ENCODE measurements at places on chromosomes 7 and 10.

GRCh38 chr10:2948127-2948854 lies 119.1 kb upstream of the PFKP start:
- DNase-seq = no peak

- no peak for DNase-seq
These were observed 54.6 kb downstream of the BPGM start for GRCh38 chr7:134701272-134701671.

DNA sequence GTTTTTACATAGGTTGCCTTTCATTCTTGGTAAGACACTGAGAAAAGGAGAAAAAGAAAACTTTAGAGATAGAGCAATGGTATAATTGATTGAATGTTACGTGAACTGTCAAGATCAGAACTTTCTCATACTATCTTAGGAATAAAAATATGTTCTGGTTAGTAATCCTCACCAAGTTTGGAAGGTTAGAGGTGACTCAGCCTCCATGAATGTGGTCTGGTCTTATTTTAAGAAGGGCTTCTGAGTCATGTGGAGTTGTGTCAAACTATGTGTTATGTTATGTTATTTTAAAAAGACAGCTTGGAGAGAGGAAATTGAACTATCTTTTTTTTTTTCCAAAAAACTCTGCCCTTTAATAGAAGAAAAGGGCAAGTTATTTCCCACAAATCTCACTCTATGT lies 458.6 kb upstream of the KLF6 start:
- no peak for DNase-seq

DNA sequence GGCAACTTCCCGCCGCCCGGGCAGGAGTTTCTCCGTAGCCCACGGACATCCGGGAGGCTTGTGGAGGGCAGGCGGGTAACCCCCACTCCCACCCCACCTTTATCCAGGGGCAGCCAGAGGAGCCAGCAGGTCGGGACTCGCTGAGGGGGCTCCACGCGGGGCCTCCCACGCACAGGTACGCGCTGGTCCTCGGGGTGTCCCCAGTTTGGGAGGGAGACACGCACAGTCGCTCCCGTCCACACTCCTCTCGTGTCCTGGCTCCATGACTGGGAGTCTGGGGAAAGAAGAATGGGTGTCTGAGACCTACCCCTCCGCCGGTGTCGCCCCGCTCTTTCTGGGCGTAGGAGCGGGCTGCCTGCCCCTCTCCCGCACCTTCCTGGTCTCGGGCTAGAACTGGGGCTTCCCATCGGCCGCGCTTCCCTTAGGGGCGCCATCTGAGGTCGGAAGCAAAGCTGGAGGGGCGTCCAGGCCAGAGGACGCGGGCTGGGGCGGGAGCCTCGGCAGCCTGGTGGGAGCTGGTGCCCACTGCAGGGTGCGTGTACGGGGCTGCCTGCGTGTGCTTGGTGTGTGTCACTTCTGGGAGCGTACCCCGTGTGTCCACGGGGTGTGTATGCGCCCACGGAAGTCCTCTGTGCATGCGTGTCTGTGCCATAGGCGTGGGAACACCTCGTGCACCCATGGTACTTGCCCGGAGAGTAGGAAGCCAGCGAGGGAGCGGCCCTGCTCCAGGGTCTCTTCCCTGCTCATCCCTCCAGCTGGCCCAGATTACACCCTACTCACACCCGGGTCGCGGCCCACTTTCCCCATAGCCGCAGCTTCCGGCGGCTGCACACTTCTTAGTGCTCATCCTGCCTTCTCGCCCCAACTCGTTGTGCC lies 73.0 kb upstream of the LEP start:
- DNase-seq = no peak

- DNase-seq = peak; percentile 4
These were observed 12.5 kb upstream of the EBLN1 start for GRCh38 chr10:22230158-22230833.

DNA sequence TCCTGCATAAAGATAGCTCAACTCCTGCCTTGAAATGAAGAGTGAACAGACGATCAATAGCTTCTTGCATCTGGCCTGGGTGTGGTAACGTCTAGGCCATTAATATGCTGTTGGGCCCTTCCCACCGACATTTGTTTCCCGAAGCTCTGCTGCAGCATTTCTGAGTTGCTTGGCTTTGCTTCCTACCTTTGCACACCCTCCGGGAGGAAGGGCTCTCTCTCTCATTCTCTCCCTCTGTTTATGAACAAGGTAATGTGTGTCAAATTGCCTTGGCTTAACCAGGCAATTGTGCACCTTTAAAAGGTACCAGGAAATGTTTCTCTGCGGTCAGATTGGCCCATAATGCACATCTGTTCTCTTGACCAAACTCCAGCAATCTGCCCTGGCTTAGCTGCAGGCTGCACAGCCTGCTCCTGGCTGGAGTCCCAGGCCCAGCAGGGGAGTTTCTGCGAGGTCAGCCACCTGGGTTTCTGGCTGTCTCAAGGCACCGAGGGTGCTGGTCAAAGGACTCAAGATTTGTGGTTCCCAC lies 223.7 kb downstream of the SNX10 start:
- DNase-seq = no peak

- DNase-seq = no peak
These were observed 143.3 kb downstream of the SNX10 start for GRCh38 chr7:26434974-26435373.

GRCh38 chr10:116769368-116769767 lies 27.0 kb upstream of the HSPA12A start:
- DNase-seq = no peak

GRCh38 chr10:123721441-123722049 lies 55.4 kb downstream of the GPR26 start:
- DNase-seq = no peak

DNA sequence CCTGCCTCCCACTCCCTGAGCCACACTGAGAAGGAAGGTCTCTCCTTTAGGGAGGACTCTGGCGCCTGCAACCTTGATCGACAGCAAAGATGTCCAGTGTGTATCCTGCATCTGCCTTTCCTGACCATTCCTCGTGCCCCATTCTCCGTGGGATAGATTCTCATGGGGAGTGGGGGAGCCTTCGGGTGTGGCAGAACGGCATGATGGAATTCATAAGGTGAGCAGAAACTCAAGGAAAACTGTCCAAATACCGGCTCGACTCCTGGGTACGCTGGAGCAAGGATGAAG lies 636 bp upstream of the RARRES2 start:
- no peak for DNase-seq

GRCh38 chr10:77392851-77393250 lies 244.8 kb downstream of the KCNMA1 start:
- no peak for DNase-seq

DNA sequence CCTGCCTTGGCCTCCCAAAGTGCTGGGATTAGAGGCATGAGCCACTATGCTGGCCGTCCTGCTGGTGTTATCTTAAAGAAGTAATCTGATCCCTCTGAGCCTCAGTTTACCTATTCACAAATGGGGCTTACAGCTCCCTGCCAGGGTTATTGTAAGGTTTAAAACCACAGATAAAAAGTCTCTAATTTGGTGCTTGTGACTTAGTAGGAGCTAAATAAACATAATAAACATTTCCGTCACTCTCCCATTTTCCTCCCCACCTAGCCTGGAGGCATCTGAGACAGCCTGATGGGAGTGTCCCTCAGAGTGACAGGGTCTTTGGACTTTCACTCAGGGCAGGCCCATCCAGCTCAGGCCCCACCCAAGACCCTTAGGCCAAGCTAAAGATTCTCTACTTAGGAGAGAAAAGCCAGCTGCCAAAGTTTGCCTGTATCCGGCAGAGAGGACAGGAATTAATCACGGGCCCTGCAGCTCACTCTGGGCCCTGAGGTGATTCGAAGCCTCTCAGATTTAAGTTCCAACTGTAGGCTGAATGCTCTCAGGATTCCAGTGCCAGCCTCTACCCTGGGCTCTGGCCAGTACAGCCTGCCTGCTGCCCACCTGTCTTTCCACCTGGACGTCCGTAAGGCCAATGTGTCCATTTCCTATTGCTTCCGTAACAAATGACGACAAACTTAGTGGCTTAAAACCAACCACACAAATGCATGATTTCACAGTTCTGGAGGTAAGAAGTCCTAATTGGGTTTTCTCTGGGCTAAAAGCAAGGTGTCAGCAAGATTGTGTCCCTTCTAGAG lies 21.8 kb upstream of the DUSP5 start:
- DNase-seq = no peak

DNA sequence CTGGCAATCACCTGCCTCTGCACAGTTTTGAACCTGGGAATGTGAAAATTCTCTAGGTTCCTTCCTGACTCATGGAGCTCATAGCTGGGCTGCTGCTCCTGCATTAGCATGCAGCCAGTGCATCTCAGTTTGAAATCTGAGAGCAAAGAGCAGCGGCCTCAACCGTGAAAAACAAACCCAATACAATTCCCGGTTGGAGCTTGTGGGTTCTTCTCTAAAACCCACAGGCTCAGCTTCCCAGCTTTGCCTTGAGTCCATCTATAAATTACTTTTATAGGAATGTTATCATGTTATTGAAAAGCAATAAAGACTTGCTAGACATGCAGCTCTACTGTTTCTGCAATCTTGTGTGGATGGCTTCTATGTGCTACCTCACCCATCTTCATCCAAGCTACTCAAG lies 191.7 kb downstream of the CXCL12 start:
- DNase-seq = no peak

- no peak for DNase-seq
These were observed 4.8 kb upstream of the RNF32 start for GRCh38 chr7:156635529-156636385.

GRCh38 chr10:96626795-96627194 lies 40.0 kb upstream of the TM9SF3 start:
- no peak for DNase-seq

- DNase-seq = no peak
These were observed 9.8 kb downstream of the WDFY4 start for GRCh38 chr10:48694371-48695030.

- no peak for DNase-seq
These were observed 121.8 kb downstream of the CUX1 start for GRCh38 chr7:101939136-101939695.

GRCh38 chr10:34008656-34009055 lies 674.2 kb upstream of the NRP1 start:
- DNase-seq = no peak
